Non-pigmented ciliary epithelial cell (primary cell): ENCODE measurements at places on chromosomes 3 and 15.

- no peak for DNase-seq
These were observed 1.9 kb upstream of the THBS1 start for GRCh38 chr15:39578851-39579486.

DNA sequence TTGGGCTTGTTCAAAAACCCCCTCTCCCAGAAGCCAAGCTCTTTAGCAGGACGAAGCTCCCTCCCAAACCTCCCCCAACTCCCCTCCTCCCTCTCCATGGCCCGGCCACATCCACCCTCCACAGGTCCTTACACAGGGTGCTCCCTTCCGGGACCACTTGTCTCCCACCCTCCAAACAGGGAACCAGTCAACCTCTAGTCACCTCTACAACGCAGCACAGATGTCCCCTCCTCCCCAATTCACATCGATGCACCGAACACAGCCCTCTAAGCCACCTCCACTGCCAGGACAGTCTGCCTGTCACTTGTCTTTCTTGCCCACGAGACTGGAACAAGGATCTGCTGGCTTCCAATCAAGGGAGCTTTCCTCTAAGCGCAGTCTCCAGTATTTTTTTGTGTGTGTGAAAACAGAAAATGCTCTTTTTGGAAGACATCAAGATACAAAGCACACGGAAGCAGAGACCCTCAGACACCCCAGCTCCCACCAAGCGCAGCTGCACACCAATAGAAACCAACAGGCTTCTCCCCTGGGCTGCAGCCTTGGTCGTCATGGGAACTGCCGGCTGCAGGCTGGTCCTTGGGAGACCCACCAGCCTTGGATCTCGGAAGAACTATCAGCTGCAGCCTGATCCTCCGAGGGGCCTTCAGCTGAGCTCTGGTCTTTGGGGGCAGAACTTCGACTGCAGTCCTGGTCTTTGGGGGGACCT, 26.5 kb downstream of the IQSEC1 start:
- DNase-seq, result no peak

DNA sequence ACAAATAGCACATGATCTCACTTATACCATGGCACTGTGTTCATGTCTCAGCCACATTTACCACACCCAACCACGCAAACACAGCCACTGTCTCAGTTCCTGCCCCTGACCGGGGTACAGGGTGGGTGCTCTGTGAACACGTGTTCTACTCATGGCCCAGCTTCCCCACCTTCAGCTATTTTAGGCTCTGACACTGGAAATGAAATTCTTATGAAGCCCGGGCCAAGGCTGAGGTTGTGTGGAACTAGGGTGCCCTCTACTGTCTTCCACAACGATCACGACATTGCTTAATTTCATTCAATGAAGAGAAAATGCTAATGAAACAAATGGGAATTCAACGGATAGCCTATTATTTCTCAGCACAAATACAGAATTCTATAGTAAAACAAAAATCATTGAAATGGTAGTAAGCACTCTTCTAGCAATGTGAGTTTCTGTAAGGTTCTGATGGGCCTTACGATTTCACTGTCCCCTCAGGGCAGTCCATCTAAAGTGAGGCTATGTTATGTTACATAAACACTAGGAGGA, 2.1 kb upstream of the GABRA5 start:
- DNase-seq, result peak; percentile 18

GRCh38 chr3:141793476-141794260, 30.5 kb downstream of the GRK7 start:
- no peak for DNase-seq

GRCh38 chr3:125069452-125069851, 13.7 kb upstream of the HEG1 start:
- DNase-seq, result no peak

DNA sequence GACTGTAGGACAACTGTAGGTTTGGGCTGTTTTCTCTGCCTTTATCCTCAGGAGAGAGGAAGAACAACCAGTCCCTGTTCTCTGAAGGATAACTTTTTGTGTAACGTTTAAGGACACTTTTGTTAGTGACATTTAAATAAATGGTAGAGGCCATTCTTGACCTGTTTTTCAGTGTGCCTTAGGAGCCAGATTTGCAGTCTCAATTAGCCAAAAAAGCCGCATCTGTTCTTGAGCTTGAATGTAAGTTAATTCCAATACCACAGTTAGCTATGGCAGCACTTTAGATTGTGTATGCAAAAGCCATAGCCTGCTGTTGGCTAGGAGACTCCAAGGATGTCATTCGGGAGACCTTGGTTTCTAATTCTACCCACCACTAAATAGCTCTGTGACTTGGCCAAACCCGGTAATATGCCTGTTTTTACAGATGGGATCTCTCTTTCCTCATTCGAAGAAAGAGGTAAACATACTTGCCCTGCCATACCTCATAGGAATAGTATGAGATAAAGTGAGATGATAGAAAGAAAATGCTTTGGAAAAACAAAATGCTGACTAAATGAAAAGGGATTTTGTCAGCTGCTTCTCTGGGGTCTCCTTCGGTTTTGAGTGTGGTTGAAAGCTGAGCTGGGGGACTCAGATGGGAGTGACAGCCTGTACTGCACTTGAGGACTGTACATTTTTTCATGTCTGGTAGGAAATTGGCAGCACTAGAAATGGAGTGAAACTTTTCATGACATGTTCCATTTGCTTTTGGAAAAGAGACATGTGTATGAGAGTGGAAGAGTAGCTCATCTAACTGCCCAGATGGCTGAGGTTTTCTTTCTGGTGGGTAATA, 57.3 kb upstream of the ROPN1 start:
- no peak for DNase-seq

- no peak for DNase-seq
These were observed 56.3 kb downstream of the ZNF148 start for GRCh38 chr3:125318871-125319270.

DNA sequence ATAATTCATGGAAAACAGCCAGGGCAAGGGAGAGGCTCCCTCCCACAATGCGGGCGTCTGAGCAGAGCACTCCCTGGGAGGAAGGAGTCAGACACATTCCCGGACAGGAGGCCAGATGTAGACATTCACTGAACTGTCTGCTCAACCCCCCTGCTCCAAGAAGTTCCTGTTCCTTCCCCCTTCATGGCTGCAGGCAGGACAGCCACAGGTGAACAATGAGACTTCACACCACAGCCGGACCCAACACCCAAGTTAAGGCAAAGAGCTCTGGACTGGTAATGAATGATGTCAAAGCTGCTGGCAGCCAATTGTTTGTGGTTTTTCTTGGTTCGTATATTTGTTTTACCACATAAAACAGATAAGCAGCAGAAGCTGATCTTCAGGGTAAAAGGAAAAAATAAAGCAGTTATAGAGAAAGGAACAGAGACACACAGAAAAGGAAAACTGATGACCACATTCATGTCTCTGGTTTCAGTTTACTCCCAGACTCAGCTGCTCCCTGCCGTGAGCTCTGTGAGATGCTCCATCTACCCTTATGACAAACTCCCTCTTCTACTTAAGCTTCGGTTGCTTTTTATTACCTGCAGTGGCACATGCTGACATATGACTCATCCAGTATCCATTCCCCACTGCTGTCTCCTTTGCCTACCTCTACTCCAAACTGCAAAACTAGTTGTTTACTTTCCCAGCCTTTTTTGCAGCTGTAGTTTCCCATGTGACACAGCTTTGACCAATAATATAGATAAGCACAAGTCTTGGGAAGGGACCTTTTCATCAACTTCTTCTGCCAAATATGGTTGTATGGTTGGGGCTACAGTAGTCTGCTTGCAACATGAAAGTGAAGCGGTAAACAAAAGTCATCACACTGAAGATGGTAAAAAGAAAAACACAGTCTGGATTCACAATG, 33.1 kb downstream of the DZIP1L start:
- no peak for DNase-seq

GRCh38 chr3:13152826-13153710, 79.8 kb upstream of the IQSEC1 start:
- no peak for DNase-seq

DNA sequence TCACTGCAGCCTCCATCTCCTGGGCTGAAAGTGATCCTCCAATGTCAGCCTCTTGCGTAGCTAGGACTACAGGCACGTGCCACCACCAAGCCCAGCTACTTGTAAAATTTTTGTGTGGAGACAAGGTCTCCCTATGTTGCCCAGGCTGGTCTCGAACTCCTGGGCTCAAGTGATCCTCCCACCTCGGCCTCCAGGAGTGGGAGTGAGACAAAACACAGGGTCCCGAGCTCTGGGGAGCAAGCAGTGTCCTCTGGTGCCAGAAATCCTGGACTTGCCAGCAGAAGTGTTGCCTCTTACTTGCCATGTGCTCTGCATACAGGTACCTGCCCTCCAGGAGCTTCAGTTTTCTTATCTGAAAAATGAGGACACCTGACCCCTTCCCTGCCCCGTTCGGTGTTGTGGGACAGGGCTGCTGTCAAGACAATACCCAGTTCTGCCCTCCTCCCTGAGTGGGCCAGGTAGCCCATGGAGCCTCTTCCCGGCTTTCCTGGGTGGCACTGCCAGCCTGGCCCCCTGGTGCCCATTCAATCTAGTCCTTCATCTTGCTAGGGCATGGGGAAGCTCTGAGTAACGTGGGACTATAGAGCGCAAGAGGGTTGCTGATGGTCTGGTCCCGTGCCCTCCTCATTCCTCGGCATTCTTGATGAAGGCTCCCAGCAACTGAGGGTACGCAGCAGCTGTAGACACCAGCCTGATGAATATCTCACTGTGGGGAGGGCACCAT, 164.6 kb downstream of the GOLGA6L4 start:
- no peak for DNase-seq

DNA sequence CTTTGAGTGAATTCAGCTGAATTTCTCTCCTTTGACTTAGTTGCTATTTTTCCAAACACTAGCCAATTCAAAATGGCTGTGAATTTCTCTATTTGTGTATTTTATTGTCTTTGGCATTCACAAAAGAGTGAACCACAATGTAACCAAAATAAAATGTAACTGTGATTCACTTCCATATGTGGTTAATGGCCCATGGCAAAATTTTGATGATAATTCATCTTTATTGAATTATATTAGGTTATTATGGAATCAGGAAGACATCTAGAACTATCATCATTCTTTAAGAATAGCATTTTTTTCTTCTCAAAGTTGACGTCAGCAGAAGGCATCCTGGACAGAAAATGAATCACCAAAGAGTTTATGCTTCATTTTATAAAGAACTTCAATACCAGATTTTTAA, 705.3 kb upstream of the NAALADL2 start:
- no peak for DNase-seq

DNA sequence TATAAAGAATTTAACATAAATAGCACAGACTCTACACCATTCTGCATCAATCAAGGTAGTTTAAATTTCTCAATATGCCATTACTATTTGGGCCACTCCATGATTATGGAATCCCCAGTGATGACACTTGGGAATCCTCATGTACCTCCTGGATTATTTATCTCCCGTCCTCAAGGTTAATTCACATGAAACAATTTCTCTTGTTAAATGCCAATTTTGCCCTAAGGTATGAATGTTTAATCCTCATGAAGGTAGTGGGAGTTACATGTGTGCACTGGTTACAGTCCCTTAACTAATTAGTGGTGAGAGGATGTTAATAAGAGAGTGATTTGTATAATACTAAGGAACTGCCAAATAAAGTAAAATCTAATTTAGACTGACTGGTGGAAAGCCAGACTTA, 372.3 kb upstream of the MDFIC2 start:
- DNase-seq, result no peak

- no peak for DNase-seq
These were observed 110.3 kb upstream of the MITF start for GRCh38 chr3:69628951-69629350.

DNA sequence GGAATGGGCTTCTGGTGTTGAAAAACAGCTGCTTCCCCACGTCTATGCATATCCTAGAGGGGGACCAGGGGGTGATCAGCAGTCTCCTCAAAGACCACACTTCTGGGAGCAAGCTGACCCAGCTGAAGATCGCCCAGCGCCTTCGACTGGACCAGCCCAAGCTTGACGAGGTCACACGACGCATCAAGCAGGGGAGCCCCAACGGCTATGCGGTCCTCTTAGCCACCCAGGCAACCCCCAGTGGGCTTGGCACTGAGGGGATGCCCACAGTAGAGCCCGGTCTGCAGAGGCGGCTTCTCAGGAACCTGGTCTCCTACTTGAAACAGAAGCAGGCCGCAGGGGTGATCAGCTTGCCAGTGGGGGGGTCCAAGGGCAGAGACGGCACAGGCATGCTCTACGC, 2.5 kb downstream of the RBM15B start:
- DNase-seq, result no peak

DNA sequence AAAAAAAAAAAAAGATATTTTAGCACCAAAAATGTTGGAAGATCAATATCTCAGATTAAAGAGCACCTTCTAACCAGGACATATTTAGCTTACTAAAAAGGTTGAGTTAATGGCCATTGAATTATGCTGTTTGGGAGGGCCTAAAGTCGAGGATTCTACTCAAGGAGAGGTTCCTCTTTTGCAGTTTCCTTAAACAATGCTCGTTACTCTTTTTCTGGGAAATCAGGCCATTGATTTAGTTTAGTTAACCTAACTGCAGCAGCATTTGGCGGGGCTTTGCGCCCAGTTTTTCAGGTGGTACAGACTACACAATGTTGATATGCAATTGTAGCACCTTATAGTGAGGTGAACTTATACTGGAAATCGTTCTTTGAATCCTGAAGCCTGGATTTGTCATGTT, 6.8 kb downstream of the ABHD2 start:
- no peak for DNase-seq

GRCh38 chr3:171850320-171850959, 7.3 kb downstream of the TMEM212 start:
- DNase-seq, result no peak

DNA sequence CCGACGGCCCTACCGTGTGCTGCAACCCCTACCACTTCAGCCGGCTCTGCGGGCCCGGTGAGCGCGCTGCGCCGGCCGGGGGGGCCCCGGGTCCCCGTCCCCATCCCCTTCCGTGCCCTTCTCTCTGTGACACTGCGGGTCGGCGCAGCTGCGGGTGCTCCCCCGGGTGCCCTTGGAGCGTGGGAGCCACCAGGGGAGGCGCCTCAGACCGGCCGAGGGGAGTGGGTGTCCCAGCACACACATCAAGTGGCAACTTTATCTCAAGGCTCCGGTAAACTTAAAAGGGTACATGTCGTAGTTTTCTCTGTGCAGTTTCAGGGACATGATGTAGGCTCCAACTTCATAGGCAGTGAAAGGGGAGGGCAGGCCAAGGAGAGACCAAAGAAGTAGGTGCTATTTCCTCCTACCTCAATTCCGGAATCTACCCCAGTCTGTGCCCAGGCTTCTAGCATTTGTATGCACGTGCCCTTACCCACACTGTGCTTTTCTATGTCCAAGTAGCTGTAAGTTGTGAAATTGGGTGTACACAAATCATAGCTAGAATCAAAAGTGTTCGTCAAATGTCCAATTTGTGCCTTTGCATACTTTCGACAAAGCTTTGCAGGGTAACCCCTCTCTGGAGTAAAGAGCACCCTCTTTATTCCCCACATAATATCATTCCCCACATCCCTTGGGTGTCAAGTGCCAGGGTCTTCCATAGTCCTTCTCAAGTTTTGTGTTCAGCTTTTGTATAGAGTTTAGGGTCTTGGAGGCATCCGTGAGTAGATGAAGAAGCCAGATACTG, 2.2 kb downstream of the SMAD6 start:
- no peak for DNase-seq

DNA sequence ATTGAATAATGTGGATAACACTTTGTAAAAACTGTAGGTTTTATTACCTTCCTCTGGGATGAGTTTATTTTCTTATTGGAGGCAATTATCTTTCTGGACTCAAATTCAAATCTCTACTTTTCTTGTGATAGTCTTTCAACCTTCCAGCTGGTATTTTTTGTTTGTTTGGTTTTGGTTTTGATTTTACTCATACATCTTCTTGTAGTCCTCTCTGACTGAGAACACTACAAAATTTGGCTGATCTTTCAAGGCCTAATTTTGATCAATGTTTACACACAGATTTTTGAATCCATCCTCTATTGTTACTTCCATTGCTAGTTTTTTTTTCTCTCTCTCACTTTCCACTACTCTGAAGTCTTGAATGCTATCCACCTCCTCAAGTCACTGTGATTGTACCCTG, 303.8 kb upstream of the NECTIN3 start:
- no peak for DNase-seq
